Gastrocnemius medialis (tissue), 4 donors: ENCODE measurements at places on chromosomes 7 and 10. TPM values are rescaled to one million over a fixed set of nuclear protein-coding genes. Genes with fewer than 3 reads are reported as not detected.

The CRTAC1 gene
- 0.56 TPM for total RNA-seq

The KIAA1549 gene
- total RNA-seq = 0.87 TPM

The PLEKHS1 gene
- total RNA-seq = not detected

The TRIM73 gene
- 0.04 TPM for total RNA-seq

The MRLN gene
- total RNA-seq = 352 TPM

The ABCB1 gene
- 0.56 TPM for total RNA-seq

The CHST3 gene
- total RNA-seq = 16.9 TPM

The TRPV6 gene
- total RNA-seq = not detected

The INHBA gene
- total RNA-seq = 0.26 TPM

The CFTR gene
- not detected for total RNA-seq

The RBM48 gene
- 9.6 TPM for total RNA-seq

The CLDN3 gene
- not detected for total RNA-seq

The PTF1A gene
- not detected for total RNA-seq

The FAM25G gene
- not detected for total RNA-seq

The PTPN20 gene
- total RNA-seq = 5.3 TPM

The MNX1 gene
- total RNA-seq = 0.16 TPM

The COBL gene
- total RNA-seq = 82.1 TPM

The CYP3A4 gene
- 107 TPM for total RNA-seq

The PRF1 gene
- total RNA-seq = 2.1 TPM
